ENCODE measurements at places on chromosomes 11 and 22.

DNA sequence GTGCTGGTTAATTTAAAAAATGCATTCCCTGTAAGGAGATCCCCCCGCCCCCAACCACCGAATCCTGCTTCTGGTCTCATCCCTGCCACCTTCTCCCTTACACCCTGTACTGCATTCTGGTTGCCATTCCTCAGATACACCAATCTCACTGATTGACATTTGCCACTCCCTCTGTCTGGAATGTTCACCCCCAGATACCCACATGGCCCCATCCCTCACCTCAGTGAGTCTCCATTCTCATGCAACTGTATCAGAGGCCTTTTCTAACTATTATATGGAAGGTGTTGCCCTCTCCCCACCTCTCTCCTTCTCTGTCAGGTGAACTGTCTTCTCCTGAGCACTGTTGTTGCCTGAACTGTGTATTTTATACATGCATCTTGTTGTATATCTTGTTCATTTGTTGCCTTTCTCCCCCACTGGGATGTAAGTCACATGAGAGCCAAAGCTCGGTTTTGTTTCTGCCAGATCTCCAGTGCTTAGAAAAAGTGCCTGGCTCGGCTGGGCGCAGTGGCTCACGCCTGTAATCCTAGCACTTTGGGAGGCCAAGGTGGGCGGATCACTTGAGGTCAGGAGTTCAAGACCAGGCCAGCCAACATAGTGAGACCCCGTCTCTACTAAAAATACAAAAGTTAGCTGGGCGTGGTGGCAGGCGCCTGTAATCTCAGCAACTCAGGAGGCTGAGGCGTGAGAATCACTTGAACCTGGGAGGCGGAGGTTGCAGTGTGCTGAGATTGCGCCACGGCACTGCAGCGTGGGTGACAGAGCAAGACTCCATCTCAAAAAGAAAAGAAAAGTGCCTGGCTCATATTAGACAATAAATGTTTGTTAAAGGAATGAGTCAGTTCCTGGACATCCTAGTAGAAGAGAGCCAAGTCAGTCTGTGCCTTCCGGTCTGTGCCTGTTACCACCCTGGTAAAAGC, 61.0 kb downstream of the TNRC6B start:
- DNase-seq = no peak

DNA sequence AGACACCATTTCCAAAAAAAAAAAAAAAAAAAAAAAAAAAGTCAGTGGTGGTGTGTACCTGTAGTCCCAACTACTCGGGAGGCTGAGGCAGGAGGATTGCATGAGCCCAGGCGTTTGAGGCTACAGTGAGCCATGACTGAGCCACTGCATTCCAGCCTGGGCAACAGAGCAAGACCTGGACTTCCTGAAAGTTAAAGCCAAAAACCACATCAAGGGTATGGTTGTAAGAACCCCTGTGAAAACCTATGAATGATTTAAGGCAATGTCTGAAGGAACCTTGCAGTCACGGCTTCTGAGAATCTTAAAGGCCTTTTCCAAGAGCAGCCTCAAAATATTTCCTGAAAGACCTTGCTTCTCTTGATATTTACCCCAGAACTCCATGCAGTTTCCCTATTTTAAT, 30.5 kb upstream of the MSANTD2 start:
- no peak for DNase-seq

GRCh38 chr22:46105494-46106278, 44.6 kb upstream of the PPARA start:
- DNase-seq = peak; percentile 4

- no peak for DNase-seq
These were observed 385.6 kb downstream of the ETS1 start for GRCh38 chr11:128201801-128202200.

- no peak for DNase-seq
These were observed 44.6 kb downstream of the LIF start for GRCh38 chr22:30201945-30202344.

GRCh38 chr11:44363116-44363515, 53.2 kb upstream of the ALX4 start:
- DNase-seq = no peak

GRCh38 chr11:40867991-40868632, 591.3 kb downstream of the LRRC4C start:
- DNase-seq = no peak

DNA sequence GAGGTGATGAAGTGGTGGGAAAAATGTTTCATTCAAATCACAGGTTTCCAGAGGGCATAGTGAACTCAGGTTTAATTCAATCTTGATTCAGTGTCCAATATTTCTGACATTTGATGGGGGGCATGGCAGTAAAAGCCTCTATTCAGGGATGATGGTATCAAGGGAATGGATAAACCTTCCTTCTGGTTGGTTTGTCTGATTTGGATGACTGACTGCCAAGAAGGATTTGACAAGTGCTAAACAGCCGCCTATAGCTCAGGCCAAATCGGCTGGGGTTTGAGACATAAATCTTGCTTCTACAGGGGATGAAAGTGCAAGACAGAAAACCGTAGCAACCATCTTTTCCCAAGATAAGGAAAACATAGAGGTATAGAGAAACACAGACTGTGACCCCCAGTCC, 121.8 kb upstream of the C11orf87 start:
- no peak for DNase-seq

- DNase-seq = no peak
These were observed 72.9 kb upstream of the CD44 start for GRCh38 chr11:35066030-35066429.

GRCh38 chr11:111569476-111569875, 29.0 kb downstream of the LAYN start:
- DNase-seq = no peak

DNA sequence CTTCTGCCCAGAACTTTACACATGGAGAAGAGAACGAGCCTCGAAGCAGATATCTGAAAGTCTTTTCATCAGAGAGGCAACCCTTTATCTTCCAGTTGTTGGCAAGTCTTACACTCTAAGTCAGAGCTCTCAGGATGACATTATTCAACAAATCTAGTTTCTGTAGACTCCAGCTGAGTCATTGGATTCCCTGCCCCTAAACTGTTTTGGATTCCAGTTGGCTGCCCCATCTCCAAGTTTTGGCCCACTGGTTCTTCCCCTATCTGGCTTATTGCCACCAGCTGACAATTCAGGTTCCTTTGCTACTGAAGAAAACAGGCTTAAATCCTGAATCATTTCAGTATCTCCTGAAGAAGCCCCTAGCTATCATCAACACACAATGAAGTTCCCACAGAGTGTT, 14.2 kb downstream of the SAAL1 start:
- no peak for DNase-seq

GRCh38 chr22:44344407-44344806, 31.7 kb upstream of the SHISAL1 start:
- DNase-seq = peak; percentile 25

- no peak for DNase-seq
These were observed 20.4 kb downstream of the BIRC2 start for GRCh38 chr11:102367364-102367763.

- no peak for DNase-seq
These were observed 205.1 kb downstream of the NXPE2 start for GRCh38 chr11:114883472-114883871.

- no peak for DNase-seq
These were observed 1.0 kb upstream of the MUC5AC start for GRCh38 chr11:1156506-1157340.

GRCh38 chr11:8271106-8271886, 7.6 kb upstream of the LMO1 start:
- no peak for DNase-seq

DNA sequence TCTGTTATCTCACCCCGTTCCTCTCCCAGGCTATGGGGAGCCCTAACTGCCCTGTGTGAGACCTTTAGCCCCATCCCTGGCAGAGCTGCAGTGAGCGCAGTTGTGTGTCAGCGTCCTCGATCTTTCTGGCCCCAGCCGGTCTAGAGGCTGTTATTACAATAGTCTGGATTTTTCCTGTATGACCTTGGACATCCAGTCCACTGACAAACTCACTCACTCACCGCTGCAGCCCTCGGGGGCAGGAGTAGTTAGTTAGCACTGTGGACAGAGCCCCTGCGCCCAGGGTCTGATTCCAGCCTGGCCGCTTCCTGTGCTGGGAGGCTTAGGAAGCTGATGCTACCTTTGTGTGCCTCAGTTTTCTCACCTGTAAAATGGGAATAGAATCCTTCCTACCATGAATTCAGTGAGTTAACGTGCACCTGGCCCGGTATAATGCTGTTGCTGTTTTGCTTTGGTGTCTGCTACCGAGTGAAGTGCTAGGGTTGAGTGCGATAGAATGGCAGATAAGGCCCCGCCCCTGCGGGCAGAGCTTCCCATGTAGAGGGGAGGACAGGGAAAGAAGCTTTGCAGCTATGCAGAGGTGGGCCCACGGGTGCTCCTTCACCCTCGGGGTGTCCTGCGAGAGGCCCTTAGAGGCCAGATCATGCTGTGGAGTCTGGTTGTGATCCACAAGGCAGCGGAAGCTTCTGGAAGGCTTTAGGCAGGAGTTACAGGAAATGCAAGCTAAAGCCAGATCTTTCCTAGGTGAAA, 3.0 kb downstream of the LRP5 start:
- no peak for DNase-seq

- no peak for DNase-seq
These were observed 8.1 kb downstream of the YWHAH start for GRCh38 chr22:31952472-31952871.

GRCh38 chr11:34432822-34433221, 5.9 kb upstream of the CAT start:
- DNase-seq = no peak

- DNase-seq = no peak
These were observed 8.8 kb downstream of the HOATZ start for GRCh38 chr11:111523343-111523742.

GRCh38 chr22:49541693-49542230, 285.9 kb downstream of the BRD1 start:
- DNase-seq = no peak
